ENCODE measurements at places on chromosomes 11 and 22. TPM values are rescaled to one million over a fixed set of nuclear protein-coding genes. Genes with fewer than 3 reads are reported as not detected.

Gene BAIAP2L2
- total RNA-seq: 0.58 TPM

Gene DDX17
- 369 TPM for total RNA-seq

Gene ZFPL1
- 33.5 TPM for total RNA-seq

- no peak for DNase-seq
- no peak overlapping the region for H3K4me3 ChIP-seq
- no peaks in the 10 kb centered on the region for H3K27me3 ChIP-seq
Observed at GRCh38 chr11:103364687-103365086, 255.5 kb downstream of the DYNC2H1 start.

DNA sequence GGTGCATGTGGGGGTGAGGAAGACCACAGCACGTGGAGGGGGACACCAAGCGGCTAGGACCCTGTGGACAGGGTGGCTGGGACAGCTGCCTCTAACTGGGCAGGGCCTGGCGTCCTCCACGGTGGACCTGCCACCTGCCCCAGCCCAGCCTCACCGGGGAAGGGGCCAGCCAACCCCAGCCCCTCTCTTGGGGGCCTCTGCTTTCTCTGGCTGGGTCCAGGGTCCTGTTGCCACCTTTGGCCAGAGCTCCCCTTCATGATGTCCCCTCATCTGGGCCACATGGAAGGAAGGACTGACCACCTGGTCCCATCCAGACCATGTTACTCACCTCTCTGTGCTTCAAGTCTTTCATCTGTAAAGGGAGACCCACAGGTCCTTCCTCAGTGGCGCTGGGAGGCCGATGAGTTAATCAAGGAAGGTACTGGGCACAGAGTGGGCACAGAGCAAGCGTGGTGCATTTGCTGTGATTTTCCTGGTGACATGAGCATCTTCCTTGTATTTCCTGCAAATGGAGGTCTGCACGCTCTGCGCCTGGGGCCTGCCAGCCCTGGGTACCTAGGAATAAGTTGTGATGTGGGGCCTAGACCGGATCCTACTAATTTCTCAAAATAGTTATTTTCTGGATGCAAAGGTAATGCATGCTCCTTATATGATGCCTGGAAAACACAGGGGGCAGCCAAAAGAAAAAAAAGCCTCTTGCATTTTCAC is 538.4 kb downstream of the TBC1D22A start:
- no peak overlapping the region for H3K4me3 ChIP-seq
- no peaks in the 10 kb centered on the region for H3K4me1 ChIP-seq
- DNase-seq: no peak
- no peaks in the 10 kb centered on the region for H3K36me3 ChIP-seq
- H3K27ac ChIP-seq: no peak overlapping the region

GRCh38 chr11:124758355-124759265 is 3.5 kb downstream of the ESAM start:
- peaks cover 31% of the 10 kb centered on the region for H3K4me1 ChIP-seq
- no peak overlapping the region for H3K27ac ChIP-seq
- H3K27me3 ChIP-seq: peaks cover 44% of the 10 kb centered on the region
- H3K4me3 ChIP-seq: peak overlapping the region; percentile 8

DNA sequence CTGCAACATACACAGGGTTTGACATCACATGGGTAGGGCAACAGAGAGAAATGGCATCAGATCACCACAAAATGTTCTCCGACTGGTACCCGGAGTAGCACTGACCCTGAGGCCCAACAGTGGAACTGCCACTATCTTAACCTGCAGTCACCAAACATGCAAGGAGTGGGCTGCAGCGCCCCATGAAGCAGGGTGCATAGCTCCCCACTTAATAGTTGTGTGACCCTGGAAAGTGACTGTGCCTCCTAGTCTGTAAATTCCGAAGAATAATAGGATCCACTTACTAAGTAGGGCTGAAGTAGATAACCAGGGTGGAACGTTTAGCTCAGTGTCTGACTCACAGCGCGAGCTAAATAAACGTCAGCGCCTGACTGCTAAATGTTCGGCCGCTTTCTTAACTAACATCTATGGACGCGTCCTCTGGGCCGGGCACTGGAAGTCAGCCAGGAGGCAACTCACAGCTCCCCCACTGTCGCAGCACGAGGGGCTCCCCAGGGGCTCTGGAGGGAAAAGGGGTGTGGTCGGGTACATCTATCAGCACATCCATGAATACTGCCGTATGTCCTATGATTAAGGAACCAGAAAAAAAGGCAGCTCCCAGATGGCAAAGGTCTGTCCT is 777 bp downstream of the LTO1 start:
- H3K27me3 ChIP-seq: no peaks in the 10 kb centered on the region
- peak overlapping the region; percentile 93 for H3K4me3 ChIP-seq
- peak overlapping the region; percentile 85 for H3K27ac ChIP-seq
- peaks cover 28% of the 10 kb centered on the region for H3K4me1 ChIP-seq
- peak; percentile 2 for DNase-seq
- H3K36me3 ChIP-seq: peaks cover 19% of the 10 kb centered on the region

- DNase-seq: no peak
- no peak overlapping the region for H3K4me3 ChIP-seq
- H3K27ac ChIP-seq: no peak overlapping the region
- H3K27me3 ChIP-seq: no peaks in the 10 kb centered on the region
- peaks cover 6% of the 10 kb centered on the region for H3K4me1 ChIP-seq
- no peaks in the 10 kb centered on the region for H3K36me3 ChIP-seq
Observed at GRCh38 chr11:61150706-61151544, 10.3 kb downstream of the VPS37C start.

DNA sequence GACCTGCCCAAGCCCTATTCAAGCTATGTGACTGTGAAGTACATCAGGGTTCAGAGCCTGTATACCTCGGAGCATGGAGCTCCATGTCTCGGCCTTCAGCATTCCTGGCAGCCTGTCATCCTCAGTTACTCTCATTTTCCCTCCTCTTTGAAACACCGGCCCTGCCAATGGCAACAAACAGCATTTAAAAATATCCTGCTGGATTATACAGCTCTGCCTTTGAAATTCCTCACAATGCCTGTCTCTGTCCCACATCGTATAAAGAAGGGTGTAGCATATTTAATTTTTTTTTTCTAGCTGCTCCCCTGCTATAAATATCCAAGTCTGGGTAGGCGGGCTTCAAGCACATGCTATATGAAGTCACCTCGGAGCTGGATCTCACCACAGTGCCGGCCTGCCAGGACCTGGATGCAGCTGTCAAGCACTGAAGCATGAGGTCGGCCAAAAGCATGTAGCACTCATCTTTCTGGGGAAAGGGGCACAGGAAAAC is 11.8 kb downstream of the ABTB2 start:
- no peak overlapping the region for H3K4me3 ChIP-seq
- peaks cover 5% of the 10 kb centered on the region for H3K27me3 ChIP-seq
- no peak overlapping the region for H3K27ac ChIP-seq
- H3K4me1 ChIP-seq: no peaks in the 10 kb centered on the region
- DNase-seq: no peak

DNA sequence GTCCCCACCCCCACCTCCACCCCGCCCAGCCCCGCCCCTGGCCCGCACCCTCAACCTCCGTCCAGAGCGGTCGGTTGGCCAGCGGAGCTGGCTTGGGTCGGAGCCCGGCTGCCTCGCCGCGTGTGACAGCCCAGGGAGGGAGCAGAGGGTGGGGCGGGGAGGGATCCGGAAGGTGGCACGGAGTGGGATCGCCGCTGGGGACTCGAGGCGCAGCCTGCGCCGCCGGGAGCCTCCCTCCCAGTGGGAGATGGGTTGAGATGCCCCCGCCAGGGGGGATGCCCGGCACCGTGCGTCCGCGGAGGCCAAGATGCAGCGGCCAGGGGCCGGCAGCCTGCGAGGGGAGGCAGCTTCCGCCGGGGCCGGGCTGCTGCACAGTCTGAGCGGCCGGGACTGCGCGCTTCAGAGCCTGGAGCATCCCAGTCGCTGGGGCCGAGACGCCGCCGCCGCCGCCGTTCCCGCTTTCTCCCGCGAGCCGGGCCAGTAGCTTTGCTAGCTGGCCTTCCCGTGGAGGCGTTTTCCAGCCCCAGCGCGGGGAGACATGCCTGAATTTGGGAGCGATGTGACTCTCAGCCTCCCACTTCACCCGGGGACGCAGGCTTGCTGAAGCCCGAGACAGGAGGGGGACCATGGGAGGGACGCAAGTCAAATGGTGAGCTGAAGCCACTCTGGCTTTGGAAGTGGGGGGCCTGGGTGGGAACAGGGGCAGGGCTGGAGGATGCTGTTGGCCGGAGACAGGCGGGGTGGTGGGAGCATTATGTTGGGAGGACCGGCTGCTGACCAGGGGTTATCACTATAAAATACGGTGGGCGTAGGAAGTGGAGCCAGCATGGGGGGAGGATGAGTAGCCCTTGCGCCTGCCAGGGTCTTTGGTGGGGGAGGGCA is 40.2 kb downstream of the DIXDC1 start:
- DNase-seq: no peak
- H3K27me3 ChIP-seq: peaks cover 6% of the 10 kb centered on the region
- no peak overlapping the region for H3K27ac ChIP-seq
- no peak overlapping the region for H3K4me3 ChIP-seq

GRCh38 chr11:112225753-112226061 is 521 bp upstream of the PTS start:
- no peak for DNase-seq
- peaks cover 8% of the 10 kb centered on the region for H3K36me3 ChIP-seq
- peaks cover 9% of the 10 kb centered on the region for H3K4me1 ChIP-seq
- peak overlapping the region; percentile 97 for H3K4me3 ChIP-seq
- H3K27ac ChIP-seq: peak overlapping the region; percentile 96
- H3K27me3 ChIP-seq: no peaks in the 10 kb centered on the region

- no peak for DNase-seq
- H3K27me3 ChIP-seq: no peaks in the 10 kb centered on the region
- H3K4me3 ChIP-seq: no peak overlapping the region
- H3K4me1 ChIP-seq: no peaks in the 10 kb centered on the region
- no peaks in the 10 kb centered on the region for H3K36me3 ChIP-seq
- H3K27ac ChIP-seq: no peak overlapping the region
Observed at GRCh38 chr11:68135161-68135560, 14.0 kb upstream of the CHKA start.

DNA sequence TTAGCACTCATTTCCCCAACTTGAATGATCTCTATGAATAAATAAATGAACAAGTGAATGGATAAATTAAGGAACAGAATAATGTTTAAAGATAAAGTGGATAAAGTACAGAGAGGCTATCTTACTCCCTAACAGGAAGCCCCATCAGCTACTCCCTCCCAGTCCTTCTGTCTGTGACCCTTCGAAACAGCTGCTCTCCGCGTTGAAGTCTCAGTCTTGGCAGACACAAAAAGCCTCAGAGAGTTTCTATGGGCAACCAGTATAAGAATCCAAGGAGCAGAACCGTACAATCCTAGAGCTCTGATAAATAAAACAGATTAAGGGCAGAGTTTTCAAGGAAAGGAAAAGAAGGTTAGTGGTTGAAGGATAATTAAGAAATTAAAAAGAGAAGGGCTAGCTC is 35.0 kb downstream of the GUCY1A2 start:
- H3K27ac ChIP-seq: no peak overlapping the region
- no peak overlapping the region for H3K4me3 ChIP-seq
- no peaks in the 10 kb centered on the region for H3K36me3 ChIP-seq
- no peak for DNase-seq
- H3K4me1 ChIP-seq: no peaks in the 10 kb centered on the region

DNA sequence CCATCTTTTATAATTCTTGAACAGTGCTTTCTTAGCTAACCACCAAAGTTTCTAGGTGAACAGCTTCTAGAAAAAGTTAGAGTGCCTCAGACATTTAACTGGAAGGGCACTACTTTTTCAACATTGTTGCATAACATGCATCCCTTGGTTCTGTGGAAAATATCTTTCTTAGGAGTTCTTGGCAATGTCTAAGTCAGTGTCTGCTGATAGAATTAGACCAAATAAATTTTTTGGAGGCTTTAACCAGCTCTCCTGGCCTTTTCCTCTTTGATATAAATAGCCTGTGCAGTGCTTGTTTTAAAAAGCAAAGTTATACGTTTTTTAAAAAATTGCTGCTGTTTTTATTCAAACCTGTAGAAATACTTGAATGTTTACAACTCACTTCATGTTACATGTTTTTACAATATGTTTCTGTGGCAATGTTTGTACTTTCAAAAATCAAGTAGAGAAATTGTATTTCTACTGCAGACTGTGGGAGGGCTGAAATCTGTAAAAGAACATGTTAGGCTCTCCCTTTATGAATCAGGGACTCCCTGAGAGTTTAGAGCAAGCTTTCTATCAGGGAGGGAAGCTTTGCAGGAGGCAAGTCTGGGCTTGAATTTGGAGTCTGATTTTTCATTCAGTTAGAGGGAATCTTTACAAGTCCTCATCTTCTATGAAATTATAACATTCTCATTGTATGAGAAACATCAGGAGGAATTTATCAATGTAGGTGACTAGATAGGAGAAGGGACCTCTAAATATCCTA is 16.3 kb upstream of the PANX1 start:
- H3K27ac ChIP-seq: no peak overlapping the region
- H3K4me1 ChIP-seq: no peaks in the 10 kb centered on the region
- no peak overlapping the region for H3K4me3 ChIP-seq
- DNase-seq: no peak
- no peaks in the 10 kb centered on the region for H3K36me3 ChIP-seq

DNA sequence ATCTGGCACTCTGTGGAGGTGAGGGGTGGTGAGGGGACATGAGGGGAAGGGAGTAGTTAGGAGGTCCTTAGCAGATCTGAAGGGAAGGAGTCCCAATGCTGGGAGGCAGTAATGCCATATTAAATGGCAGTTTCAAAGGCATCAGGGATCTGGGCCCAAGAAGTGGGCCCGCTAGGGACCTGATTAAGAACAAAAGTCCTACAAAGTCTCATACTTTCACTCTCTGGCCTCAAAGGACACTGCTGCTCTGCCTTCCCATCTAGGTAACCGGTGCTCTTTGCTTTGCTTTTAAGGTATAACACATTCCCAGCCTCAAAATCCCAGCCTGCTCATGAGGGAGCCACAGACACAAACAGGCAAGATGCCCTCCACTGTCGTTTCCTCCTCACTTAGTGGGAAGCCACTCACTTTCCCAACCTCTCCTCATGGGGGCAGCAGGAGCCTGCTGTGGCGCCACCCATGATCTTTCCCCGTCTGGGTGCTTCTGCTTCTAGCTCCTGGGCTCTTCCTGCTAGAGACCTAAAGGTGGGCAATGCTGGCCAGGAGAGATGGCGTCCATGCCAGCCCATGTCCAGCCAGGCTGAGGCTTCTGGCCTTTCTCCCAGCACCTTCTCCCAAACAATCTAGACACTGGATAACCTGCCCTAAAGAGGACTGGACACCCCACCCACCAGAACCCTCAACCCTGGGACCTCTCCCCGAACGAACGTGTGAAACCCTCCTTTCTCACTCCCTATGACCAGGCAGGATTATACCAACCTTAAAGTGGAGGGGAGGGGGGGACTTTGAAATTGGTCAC is 68.3 kb downstream of the PLEKHA7 start:
- no peak overlapping the region for H3K4me3 ChIP-seq
- H3K27ac ChIP-seq: no peak overlapping the region
- H3K4me1 ChIP-seq: no peaks in the 10 kb centered on the region
- no peaks in the 10 kb centered on the region for H3K27me3 ChIP-seq

- H3K27ac ChIP-seq: no peak overlapping the region
- H3K27me3 ChIP-seq: no peaks in the 10 kb centered on the region
- no peak overlapping the region for H3K4me3 ChIP-seq
- H3K4me1 ChIP-seq: no peaks in the 10 kb centered on the region
- DNase-seq: no peak
- H3K36me3 ChIP-seq: peaks cover 16% of the 10 kb centered on the region
Observed at GRCh38 chr11:44138286-44138685, 42.8 kb downstream of the EXT2 start.

- H3K4me3 ChIP-seq: no peak overlapping the region
- H3K27me3 ChIP-seq: peaks cover 4% of the 10 kb centered on the region
- H3K27ac ChIP-seq: no peak overlapping the region
Observed at GRCh38 chr11:102208835-102209234, 98.6 kb downstream of the YAP1 start.

Measured in CD8-positive, alpha-beta memory T cell (primary cell).